Stimulated activated CD4-positive, alpha-beta T cell treated with anti-CD3 and anti-CD28 coated beads, Interleukin-2, amount 100 ng/mL, for 24 hours (primary cell): ENCODE measurements at places on chromosomes 2 and 18.

DNA sequence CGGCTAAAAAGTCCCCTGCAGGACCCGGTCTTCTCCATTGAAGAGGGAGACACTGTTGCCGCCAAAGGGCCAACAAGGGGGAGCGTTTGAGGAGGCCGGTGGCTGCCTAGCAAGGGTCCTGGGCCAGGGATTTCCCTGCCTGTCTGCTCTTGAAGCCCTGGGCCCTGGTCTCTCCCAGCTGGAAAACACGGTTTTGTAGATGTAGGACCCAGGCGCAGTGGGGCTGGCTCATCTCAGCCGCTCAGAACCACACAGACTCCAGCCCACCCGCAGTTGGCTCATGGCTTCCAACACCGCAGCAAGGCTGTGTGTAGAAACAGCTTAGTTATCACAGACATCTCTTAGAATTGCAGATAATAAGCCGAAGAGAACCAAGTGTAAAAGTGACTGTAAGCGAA is 57.1 kb upstream of the TWIST2 start:
- DNase-seq = no peak

- DNase-seq = no peak
Measured at GRCh38 chr2:105864262-105864661, 119.5 kb downstream of the NCK2 start.

- DNase-seq = no peak
Measured at GRCh38 chr2:105785095-105785847, 40.6 kb downstream of the NCK2 start.

DNA sequence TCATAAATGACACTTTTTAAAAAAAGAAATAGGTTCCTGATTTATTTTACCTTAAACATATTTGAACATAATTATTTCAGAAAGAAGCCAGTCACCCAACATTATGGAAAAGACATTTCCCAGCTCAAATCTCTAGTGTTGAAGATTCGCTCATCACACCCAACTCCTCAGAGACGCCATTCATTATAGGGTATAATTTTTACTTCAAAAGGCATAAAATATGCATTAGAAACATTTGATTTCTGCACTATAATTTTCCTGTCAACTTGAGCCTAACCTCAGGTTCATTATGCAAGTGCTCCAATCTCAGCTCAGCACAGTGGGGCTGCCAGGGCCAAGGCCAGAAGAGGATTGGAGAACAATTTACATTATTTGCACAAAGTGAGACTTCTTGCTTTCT is 58.8 kb upstream of the TTN start:
- DNase-seq = no peak

GRCh38 chr2:190999949-191000665 is 13.9 kb downstream of the STAT1 start:
- no peak for DNase-seq

GRCh38 chr2:34070196-34070595 is 471.1 kb upstream of the FAM98A start:
- DNase-seq = no peak

GRCh38 chr2:78431241-78431640 is 594.3 kb upstream of the REG3G start:
- no peak for DNase-seq

- DNase-seq = no peak
Measured at GRCh38 chr2:1613731-1614354, 130.5 kb downstream of the PXDN start.

GRCh38 chr2:203804764-203805485 is 62.6 kb upstream of the CTLA4 start:
- no peak for DNase-seq

DNA sequence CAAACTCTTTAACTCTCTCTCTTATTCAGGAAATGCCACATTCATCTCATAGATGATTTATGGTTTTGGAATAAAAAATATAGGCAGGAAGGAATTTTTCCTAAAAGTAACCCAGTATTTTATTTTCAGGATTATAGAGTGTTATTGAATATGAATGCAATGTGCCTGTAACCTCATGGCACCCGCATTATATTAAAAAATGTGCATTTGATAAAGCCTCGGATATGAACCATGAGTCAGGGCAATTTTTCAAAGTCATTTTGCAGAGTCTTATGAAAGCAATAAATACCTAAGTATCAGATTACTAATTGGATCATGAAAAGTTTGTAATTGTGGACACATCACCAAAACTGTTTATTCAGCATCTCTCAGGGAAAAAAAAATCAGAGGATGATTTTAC is 573.8 kb downstream of the TSN start:
- no peak for DNase-seq

GRCh38 chr2:235218486-235218907 is 266.7 kb downstream of the SH3BP4 start:
- DNase-seq = no peak

- DNase-seq = no peak
Measured at GRCh38 chr2:40098786-40099470, 319.9 kb upstream of the THUMPD2 start.

- no peak for DNase-seq
Measured at GRCh38 chr2:27261241-27261925, 1.5 kb downstream of the SLC30A3 start.

GRCh38 chr2:213416832-213417231 is 132.6 kb downstream of the SPAG16 start:
- no peak for DNase-seq

DNA sequence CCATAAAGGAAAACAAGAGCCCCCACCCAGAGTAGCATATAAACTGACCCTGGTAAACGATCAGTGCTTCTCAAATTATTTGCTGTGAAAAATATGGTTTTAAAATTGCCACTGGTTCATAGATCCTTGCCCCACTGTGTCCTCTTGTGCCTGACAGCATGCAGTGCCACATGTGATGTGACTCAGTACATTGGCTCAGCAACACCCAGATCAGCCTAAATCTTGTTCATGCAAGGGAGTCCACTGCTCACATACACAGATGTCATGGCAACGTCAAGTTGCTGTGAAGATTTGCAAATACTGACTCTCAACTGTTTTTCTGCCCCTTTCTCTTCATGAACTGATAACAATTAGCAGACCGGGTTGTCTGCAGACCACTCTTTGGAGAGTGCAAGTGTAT is 91.0 kb downstream of the TMEM182 start:
- no peak for DNase-seq

- no peak for DNase-seq
Measured at GRCh38 chr2:223995569-223995968, 38.3 kb downstream of the MRPL44 start.

- no peak for DNase-seq
Measured at GRCh38 chr2:177822941-177823340, 249.6 kb downstream of the PDE11A start.

- DNase-seq = no peak
Measured at GRCh38 chr2:239938651-239939486, 86.3 kb downstream of the NDUFA10 start.
